ENCODE measurements at places on chromosomes 2 and 18.

- DNase-seq = no peak
Measured at GRCh38 chr2:128416806-128417205, 98.1 kb upstream of the HS6ST1 start.

DNA sequence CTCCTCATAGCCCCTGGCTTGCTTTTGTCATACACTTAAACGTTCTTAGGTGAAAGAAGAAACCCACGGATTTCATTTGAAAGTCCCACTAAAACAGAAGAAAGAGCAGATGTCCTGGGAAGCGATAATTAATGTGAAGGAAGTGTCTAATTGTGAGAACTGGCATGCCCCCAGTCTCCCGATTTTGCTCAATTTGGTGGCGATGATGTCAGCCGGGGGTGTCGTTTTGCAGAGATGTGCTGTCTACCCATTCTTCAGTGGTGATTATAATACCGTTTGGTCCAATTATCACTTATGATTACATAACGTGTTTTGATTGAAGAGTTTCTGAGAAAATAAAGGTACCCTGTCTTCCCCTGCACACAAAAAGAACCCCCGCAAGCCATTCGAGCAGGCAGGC, 103.1 kb downstream of the RTN4 start:
- DNase-seq = no peak

GRCh38 chr2:166230024-166230723, 102.4 kb upstream of the SCN1A start:
- DNase-seq = no peak

- no peak for DNase-seq
Measured at GRCh38 chr18:32093523-32093922, 1.8 kb downstream of the RNF138 start.

GRCh38 chr2:49940626-49941025, 786.3 kb upstream of the FSHR start:
- DNase-seq = no peak

- DNase-seq = no peak
Measured at GRCh38 chr2:32246911-32247310, 17.8 kb downstream of the NLRC4 start.

DNA sequence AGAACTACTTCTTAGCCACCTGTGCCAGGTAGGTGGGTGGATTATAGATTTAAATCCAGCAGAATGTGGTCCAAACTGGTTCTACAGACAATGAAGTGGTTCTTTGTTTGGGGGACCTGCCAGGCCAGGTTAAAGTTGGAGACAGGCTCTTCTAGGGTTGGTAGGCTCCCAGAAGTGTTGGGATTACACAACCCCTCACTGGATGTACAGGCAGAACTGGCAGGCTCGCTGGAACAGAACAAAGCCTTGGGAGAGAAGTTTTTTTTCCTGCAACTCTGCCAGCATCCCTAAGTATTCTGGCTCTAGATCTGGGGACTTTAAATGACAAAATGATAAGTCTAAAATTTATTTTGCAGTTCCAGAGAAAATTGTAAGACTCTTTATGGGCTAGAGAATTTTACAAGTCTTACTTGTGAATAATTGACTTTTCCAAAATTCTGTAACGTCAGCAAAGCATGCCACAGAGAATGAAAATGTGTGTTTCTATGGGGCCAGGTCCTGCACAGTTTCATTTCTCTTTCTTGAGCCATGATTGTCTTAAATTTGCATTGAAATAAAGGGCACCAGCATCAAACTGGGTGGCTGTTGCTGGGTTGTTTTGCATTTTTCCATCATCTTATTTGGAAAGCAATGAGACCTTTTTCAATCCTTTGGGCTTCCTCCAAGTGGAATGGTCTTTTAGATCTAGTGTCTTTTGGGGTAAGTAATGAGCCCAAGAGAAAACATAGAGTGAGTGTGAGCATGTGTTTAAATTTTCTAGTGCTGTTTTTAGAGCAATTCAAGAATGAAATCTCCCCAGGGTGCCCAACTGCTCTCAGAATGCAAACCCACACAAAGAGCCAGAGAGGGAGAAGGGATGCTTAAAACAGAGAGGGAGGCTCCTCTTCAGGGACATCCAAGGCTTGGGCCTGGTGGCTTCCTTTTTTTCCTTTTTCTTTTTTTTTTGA, 32.4 kb upstream of the ATL2 start:
- peak; percentile 59 for DNase-seq

GRCh38 chr2:207885010-207885409, 115.3 kb upstream of the FZD5 start:
- no peak for DNase-seq

GRCh38 chr2:235949567-235950472, 218.4 kb downstream of the GBX2 start:
- DNase-seq = no peak

DNA sequence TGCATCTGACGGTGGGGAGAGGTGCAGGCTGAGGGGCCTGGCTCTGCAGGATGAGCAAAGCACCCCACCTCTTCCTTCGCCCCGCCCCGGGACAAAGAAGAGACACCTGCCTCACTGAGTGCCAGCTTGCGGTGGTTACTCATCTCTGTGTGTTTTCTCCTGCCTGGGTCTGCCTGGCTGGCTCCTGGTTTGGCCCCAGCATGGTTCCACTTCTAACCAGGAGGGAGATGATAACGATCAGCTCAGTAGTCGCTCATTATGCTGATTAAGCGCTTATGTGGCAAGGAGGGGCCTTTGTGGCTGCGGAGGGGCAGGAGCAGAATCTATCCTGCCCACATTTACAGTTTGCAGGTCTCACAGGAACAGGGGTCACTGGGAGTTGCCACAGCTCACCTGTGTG, 68.7 kb upstream of the EDAR start:
- DNase-seq = no peak

GRCh38 chr2:12821656-12822055, 104.9 kb downstream of the TRIB2 start:
- DNase-seq = no peak

DNA sequence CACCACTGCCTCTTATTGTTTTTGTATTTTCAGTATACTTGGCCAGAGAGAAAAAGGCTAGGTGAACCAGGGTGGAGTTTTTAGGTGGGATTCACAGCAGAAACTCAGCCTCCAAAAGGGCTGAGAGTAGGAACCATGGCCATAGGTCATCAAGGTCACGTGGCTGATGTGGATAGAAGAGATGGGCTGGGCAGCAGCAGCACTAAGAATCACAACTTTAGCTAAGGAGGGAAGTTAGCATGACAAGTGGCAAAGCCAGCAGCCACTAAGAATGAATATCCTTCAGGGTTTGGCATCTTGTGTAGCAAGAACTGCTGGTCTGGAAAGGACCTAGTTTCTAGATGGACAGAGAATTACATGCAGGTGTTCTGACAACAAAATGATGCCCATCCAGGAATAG, 43.2 kb upstream of the SKA1 start:
- no peak for DNase-seq

DNA sequence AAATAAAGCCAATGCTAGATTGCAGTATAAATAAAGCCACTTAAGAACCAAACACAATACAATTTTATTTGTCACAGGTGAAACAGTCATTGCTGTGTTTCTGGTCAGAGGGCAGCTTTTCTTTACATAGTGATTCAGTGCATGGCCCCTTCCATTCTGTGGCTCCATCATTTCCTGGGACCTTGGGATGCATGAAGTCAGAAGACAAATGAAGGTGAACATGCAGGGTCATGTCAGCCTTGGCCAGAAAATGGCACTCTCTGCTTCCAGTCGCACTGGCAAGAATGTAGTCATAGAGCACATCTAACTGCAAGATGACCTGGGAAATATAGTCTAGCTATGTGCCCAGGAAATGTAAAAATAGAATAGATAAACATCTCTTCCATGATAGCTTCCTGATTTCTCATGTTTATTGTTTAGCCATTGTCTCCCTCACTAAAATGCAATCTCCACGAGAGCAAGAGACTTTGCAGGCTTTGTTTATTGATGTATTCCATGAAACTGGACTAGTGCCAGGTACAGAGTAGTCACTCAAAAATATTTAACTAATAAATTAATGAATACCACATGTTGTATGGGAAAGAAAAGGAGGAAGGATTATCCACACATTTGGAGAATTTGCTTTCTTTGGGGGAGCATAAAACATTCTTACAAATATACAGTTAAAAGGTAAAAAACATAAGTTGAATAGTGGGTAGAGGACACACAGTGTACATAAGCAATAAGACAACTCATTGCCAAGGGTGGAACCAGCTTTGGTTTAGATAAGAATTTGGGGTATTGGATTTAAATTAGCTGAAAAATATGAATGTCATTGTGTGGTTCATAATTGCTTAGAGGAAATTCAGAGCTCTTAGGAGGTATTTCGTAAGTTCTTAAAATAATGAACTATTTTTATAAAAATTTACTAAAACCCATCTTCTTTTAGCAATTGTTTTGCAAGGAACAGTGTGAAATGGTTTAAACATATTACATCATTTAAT, 343.8 kb downstream of the PID1 start:
- no peak for DNase-seq

DNA sequence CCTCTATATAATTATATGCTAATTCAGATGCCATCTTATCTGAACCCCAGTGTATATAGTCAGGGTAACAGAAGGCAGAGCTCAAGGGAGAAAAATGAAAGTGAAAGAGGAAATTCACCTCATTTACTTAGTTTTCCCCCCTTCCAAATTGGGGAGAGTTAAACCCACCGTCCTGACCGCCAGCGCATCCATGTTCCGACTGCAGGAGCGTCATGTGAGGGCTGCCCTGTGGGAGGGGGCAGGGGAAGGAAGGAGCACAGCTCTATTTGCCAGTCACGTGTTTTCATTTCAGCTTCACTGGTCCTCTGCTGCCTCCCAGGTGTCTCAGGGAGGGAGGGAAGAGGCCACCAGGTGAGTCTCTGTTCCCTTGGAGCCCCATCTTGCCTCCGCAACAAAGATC, 13.2 kb downstream of the CNNM4 start:
- DNase-seq = no peak

GRCh38 chr2:161159456-161160225, 587 bp upstream of the TANK start:
- no peak for DNase-seq

DNA sequence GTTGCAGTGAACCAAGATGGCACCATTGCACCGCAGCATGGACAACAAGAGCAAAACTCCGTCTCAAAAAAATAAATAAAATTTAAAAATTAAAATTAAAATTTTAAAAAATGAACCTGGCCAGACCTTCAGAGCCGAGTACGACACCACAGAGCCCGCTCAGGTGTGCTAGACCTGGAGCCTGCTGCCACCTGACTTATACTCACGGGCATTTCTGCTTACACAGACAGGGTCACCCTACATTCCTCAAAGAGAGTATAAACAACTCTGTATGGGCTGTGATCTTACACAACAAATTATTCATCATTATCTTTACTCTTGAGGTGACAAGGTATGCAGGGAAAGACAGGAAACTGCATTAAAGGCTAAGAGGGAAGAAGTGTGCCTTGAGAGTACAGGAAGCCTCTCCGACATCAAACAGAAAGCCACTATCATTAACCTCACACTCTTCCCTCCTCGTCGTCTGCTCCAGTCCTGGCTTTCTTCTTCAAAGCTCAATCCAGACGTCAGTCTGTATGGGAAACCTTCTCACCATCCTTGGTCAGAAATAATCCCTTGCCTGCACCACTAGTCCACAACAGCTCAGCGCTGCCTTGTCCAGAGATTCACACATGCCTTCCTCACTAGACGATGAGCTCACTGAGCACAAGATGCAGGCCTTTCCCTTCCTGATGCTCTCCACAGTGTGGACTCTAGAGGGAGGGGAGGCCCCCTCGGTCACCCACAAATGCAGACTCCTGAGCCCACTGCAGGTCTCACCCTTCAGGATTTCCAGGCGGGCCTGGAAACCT, 56.2 kb downstream of the UXS1 start:
- no peak for DNase-seq

- no peak for DNase-seq
Measured at GRCh38 chr18:58753976-58754375, 82.7 kb downstream of the MALT1 start.

GRCh38 chr2:217953531-217953932, 49.3 kb downstream of the TNS1 start:
- DNase-seq = no peak

DNA sequence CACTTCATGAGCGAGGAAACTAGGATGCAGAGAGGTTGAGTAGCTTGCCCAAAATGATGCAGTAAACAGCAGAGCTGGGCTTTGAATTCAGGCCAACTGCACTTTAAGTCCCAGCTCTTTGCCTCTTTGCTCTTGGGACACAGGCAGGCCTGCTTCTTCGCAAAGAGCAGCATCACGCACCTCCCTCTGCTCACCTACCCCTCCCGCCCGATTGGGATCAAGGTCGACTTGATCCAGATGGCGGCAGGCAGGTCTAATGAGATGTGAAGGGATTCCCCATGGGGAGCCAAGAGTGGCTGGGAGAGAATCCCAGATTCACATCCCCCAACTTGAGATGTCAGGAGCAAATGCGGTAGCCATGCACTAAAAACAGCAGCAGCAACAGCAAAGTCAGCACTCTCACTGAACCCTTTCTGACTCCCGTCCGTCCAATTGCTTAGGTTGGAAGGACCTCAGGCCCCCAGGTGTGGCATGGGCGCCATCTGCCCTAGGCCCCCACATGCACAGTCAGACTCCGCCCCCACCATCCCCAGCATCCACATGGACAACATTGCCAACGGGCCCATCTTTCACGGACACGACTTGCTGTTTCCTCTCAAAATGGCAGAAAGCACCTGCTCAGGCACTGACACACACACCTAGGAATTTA, 84.3 kb upstream of the MAP4K4 start:
- no peak for DNase-seq

DNA sequence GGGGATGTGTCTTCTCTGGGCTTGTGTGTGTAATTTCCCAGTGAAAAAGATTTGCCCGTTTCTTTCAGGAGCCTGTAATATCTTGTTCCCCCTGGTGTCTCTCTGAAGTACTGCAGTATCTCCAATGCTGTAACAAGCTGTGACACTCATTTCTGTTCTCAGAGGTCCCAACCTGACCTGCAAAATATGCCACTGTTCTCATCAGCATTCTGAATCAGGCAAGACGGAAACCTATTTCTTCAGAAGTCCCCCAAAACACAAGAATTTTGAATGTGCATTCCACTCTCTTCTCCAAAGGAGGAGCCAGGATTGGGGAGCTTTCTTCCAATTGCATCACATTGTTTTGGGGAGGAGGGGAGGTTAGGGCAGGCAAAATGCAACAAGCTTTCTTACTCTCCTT, 77.0 kb upstream of the CNGA3 start:
- DNase-seq = peak; percentile 28

DNA sequence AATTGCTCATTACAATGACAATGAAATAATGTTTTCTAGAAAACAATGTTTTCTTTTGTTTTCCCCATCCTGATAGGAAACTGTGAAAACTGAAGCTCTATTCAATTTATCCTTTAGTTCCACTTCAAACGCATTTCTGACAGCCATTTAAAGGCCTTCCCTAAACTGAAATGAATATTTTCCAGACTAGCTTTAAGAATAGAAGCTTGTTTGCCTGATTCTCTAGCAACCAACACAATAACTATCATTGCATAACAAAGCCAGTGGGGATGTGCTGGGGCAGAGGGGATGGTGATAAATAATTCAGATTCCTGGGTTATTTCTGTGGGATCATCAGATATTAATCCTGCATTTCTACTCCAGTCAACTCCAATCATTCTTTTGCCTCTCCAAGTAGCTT, 427.1 kb downstream of the RND3 start:
- DNase-seq = no peak

- DNase-seq = no peak
Measured at GRCh38 chr2:24022324-24022974, 12.6 kb downstream of the MFSD2B start.
